ENCODE measurements at places on chromosomes 11 and 22.
A peak's percentile ranks its signal among the peaks of the same experiment; 100 is the strongest.

DNA sequence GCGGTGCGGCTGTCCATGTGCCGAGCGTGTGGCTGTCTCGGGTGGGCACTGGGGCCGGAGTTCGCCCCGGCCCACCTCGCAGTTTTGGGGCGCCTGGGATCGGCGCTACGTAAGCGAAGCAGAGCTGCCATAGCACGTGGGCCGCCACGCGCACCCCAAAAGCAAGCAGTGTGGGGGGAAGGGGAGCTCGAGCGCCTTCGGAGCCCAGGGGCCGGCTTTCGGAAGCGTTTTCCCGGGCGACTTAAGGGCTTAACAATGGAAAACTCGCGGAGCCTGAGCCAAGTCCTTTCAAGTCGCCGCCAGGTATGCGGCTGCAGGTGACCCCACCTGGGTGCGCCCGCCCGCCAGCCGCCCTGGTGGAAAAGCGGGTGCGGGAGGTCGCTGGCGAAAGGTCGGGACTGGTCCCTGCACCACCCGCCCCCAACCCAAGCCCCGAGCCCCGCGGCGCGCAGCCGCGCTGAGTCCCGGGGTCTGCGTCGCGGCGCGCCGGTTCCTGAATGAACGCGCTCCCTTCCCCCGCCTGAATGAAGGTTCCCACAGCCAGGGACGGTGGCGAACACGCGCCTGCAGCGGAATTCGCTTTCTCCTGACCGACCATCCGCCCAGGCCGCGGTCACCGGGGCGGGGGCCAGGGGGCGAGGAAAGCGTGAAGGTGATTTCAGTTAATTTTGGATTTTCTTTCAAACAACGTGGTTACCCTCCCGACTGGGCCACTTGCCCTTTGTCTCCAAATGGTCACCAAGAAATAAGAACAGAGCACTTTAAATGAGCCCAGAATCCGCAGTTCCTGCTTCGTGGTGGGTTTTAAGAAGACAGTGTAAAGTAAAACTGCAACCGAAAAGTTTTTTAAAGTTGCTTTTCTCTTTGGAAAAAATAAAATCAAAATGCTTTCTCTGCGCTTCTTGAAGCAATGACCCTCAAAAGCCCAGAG, 2.8 kb upstream of the CCND1 start:
- no peak for DNase-seq

DNA sequence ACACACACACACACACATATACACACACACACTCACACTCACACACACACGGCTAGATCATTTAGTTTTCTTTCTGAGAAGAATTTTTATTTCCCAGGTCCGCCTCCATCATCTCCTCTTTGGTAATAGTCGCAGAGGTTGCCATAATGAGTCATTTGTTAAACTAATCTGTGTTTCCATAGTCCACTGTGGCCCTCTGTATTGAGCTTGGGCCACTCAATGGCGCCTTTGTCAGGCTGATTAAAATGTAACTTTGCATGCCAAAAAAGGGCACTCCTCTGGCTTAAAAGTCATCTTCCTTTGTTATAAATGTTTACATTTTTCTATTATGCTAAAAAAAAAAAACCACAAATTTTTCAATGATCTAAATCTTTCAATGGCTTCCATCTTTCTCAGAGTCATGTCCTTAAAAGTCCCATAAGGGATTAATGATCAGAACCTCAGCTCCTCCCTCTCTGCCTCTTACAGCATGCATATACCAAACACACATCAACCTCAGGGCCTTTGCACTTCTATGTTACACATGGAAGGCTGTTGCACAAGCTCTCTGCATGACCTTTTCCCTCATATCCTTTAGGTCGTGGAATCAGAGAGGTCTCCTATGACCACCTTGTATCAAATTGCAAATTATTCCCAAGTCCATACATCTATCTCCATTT, 35.3 kb downstream of the EHF start:
- no peak for DNase-seq

- DNase-seq: no peak
These were observed 41.1 kb downstream of the OSBPL5 start for GRCh38 chr11:3123761-3124733.

GRCh38 chr22:43262990-43263644, 76.2 kb upstream of the TTLL12 start:
- DNase-seq: peak; percentile 56

GRCh38 chr11:114129142-114129541, 69.6 kb downstream of the ZBTB16 start:
- no peak for DNase-seq

GRCh38 chr22:32628628-32629572, 154.3 kb downstream of the FBXO7 start:
- no peak for DNase-seq

GRCh38 chr22:37492428-37493344, 6.5 kb upstream of the MFNG start:
- no peak for DNase-seq

DNA sequence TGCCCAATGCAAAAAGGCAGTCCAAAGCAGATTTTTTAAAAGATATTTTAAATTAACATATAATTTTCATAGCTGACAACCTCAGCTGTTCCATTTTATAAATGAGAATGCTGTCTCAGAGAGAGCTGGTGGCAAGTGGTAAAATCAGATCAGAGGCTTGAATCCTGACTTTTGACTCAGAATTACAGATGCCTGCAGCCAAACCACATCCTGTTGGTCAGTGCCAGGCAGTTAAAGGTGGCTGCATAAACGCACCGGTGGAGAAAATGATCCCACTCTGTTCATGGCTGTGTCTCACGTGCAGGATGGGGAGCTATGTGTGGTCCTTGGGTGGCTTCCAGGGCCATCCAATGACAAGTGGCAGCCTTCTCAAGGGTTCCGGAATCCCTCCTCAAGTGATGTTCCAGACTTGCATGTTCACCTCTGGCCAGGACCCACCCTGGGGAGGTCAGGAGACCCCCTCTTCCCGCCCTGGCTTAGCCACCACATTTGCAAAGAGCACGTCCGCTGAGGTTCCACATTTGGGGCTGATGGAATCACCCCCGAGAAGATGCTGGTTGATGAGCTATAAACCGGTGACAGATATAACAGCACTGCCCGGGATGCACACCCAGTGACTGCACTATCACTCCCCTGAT, 155.5 kb downstream of the SHANK2 start:
- DNase-seq: no peak

- no peak for DNase-seq
These were observed 13.7 kb downstream of the NFRKB start for GRCh38 chr11:129881570-129882170.

GRCh38 chr11:36033082-36033751, 89.4 kb downstream of the LDLRAD3 start:
- no peak for DNase-seq

GRCh38 chr11:108543316-108543964, 45.3 kb upstream of the POGLUT3 start:
- no peak for DNase-seq

DNA sequence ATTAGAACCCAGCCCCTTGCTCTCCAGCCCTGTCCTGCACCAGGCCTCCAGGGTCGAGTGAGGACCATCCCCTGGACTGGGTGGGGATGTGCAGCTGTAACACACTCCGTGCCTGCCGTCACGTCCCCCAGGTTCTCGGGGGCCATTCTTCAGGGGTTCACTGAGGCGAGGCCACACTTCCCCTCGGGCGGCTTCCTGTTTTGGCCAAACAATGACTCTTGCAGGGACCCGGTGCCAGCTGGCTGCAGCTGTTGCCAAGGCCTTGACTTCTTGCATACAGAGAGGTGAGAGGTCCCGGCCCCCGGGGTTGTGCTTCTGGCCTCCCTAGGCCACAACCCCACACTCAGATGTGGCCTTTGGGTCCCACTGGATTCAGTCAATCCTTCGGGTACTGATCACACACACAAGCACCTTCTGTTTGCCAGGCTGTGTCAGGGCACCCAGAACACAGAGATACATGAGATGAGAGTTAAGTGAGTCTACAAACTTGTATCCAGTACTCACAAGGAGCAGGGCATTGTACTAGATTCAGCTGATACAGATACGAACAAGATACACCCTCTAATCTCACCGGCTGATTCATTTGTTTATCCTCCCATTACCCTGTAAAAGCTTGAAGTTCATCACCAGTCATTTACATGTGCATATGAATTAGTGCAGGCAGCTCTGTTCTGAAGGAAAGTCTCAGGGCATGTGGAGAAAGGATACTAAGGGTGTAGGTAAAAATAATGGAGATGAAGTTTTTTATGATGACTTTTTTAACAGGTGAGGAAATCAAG, 32.9 kb downstream of the LRRC32 start:
- DNase-seq: no peak

GRCh38 chr11:19785265-19785664, 72.6 kb downstream of the NAV2 start:
- DNase-seq: no peak

- no peak for DNase-seq
These were observed at the start of gene KRTAP5-10 for GRCh38 chr11:71565263-71565662. KRTAP5-10 (plus strand) TSS chr11:71565563; CDS start chr11:71565588, 25 bp downstream.

- DNase-seq: no peak
These were observed 48.4 kb upstream of the EED start for GRCh38 chr11:86196085-86196696.

DNA sequence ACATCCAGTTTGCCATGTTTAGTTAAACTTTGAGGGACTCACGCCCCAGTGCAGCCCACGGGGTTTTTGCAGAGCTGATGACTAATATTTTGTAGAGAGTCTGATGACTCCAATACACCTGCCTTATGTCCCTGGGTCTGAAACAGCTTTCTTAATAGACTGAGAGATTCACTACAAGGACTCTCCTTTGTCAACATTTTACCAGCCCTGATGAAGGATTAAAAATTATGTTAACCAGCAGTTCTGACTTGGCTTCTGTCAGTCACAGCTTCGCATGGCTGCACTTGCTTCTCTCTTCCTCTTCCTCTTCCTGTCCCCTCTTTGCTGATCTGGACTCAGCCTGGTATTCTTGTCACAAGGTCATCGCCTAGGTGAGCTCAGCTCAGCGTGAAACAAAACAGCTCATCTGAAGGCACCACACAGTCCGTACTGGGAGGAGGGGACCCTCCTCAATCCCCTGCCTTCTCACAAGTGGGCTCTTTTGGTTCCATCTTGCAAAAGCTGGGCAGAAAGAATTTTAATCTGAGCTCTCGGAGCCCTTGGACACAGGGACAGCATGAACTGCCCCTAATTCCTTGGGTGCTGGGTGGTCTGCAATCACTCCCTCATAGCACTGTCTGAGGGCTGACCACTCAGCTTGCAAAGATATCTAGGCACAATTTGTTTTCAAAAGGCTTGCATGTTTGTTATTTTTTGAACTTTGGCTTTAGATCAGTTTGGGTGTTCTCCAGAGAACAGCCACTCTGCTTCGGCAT, 38.1 kb upstream of the POU2AF1 start:
- no peak for DNase-seq

DNA sequence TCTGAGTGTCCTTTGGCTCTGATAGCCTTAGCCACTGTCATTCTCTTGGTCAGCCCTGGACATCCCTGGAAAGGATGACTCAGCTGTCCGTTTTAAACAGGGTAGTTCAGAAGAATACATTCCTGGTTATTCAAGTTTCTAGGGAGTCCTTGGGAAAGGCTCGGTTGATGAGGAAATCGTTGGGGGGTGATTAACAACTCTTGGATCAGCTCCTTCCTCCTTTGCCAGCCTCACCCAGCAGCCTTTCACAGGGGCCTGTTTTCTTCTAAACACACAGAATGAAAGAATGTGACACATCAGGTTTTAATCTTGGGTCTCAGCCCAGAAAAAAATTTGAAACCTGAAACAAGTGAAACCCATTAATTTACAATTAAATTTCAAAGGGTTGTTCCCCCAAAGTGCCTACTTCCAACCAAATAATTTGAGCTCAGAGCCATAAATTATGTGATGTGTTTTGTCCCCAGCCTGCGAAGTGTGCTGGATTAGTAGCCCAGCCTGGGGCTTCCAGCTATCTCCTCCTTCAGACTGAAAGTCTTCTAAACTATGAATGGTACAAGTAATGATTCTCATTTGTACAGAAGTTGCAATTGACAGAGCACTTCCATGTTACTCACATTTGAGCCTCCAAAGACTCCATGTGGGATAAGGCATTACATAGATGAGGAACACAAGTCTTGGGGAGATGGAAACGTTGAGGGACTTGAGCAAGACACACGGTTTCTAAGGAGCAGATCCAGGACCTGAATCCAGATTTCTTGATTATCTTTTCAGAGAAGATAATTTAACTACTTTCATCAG, 19.3 kb upstream of the MRGPRX2 start:
- no peak for DNase-seq

DNA sequence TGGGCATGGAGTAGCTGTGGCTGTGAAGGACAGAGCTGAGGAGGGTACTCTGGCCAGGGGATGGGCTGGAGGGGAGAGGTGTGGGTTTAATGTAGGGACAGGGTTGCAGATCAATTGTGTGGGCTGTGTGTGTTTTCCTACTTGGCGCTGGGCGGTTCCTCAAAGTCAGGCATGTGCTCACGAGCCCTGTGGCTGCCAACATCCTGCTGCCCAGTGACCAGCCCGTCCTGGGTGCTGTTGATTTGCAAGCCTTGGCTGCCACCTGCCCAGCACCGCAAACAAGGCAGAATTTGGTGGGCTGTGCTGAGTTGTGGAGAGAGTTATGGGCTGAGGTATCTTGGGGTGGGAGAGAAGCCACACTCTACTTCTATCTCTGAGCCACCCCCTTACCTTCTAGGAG, 69.2 kb downstream of the SCN3B start:
- no peak for DNase-seq

- no peak for DNase-seq
These were observed 33.7 kb downstream of the A4GALT start for GRCh38 chr22:42686756-42687491.

- DNase-seq: no peak
These were observed 13.5 kb downstream of the SREBF2 start for GRCh38 chr22:41846268-41846987.

GRCh38 chr11:6210274-6210955, 5.1 kb downstream of the C11orf42 start:
- no peak for DNase-seq

GRCh38 chr11:66068923-66069714, 953 bp upstream of the PACS1 start:
- no peak for DNase-seq

GRCh38 chr22:30392661-30393321, 4.0 kb upstream of the SEC14L2 start:
- DNase-seq: no peak

DNA sequence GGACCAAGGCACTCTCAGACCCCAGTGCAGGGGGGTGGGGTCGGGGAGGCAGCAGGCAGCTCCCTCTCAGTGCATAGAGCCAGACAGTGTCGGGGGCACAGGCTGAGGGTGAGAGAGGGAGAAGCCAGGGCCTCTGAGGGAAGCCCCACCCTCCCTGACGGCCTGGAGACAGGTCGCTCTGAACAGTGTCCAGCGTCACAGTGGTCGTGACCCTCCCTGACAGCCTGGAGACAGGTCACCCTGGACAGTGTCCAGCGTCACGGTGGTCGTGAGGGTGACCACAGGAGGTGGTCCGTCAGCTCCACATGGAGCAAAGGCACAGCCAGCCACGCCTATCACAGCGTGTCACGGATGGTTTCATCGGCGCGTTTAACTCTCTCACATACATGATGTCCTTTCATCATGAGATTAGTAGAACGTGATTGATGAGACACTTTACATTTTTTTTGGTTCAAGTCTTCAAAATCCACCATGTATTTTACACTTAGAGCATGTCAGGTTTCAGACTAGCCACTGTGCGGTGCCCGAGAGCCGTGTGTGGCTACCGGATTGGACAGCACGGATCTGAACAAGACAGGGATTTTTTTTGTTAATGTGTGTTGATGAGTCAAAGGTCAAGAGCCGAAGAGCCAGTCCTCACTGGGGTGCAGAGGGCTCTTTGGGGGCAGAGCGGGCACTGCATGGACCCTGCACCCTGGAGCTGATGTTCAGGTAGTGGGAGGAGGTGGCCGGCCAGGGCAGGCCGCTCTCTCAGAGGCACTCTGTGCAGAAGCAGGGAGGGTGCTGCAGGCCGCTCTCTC, 23.9 kb upstream of the PANX2 start:
- DNase-seq: no peak

GRCh38 chr22:25800766-25801165, 58.8 kb downstream of the MYO18B start:
- no peak for DNase-seq

- DNase-seq: no peak
These were observed 79.7 kb downstream of the BUD13 start for GRCh38 chr11:116693102-116693570.

Data from central memory CD8-positive, alpha-beta T cell (primary cell).